ENCODE measurements at places on chromosomes 2 and 18.

DNA sequence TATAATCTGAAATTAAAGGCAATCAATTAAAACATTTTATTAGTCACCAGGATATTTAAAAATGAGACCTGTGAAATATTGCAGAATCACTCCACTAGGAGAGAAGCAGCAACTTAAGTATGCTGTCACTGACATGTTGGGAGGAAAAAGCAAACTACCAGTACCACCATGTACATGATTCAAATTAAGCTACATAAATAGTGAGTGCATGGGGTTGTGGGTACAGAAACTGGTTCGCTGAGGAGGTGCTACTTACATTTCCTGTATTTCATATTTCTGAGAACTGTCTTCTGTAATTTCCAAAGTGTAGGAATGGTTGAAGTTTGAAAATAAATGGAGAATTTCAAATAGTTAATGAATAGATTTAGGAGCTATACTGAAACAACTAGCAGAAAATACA lies 7.9 kb upstream of the NR4A2 start:
- no peak for DNase-seq

DNA sequence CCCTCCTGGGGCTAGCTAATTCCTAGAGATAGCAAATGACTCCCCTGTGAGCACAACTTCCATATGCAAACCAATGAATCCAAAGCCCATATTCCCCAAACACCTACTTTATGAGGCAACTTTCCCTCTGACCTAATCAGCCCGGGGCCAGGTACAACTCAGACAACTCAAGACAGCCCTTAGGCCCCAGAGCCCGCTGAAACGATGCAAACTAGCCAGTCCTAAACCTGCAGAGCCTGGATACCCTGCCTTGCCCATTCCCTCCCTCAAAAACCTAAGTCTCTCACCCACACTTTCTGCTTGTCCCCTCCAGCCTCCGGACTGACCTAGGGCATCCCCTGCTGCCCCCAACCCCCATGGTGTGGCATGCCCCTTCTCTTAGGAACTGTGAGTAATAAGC lies 142.8 kb downstream of the ACTR3 start:
- DNase-seq: no peak

- DNase-seq: no peak
These were observed 26.6 kb downstream of the GEN1 start for GRCh38 chr2:17780546-17780945.

- DNase-seq: peak; percentile 67
These were observed at the start of gene GLI2 for GRCh38 chr2:120735746-120736170. Gene GLI2, plus strand, starts transcription at chr2:120735868. Its CDS starts 61,453 bp downstream, at chr2:120797321.
